Activated CD8-positive, alpha-beta T cell treated with anti-CD3 and anti-CD28 coated beads, Interleukin-2, amount 10 ng/mL, durations not matched to agents 7 days and 5 days (primary cell): ENCODE measurements at places on chromosomes 11 and 22. TPM values are rescaled to one million over a fixed set of nuclear protein-coding genes. Genes with fewer than 3 reads are reported as not detected.

GRCh38 chr22:50439314-50439870 is 35.4 kb downstream of the SBF1 start:
- H3K4me3 ChIP-seq: no peak overlapping the region
- peaks cover 6% of the 10 kb centered on the region for H3K4me1 ChIP-seq
- peaks cover 23% of the 10 kb centered on the region for H3K36me3 ChIP-seq
- DNase-seq: no peak
- no peak overlapping the region for H3K27ac ChIP-seq

DNA sequence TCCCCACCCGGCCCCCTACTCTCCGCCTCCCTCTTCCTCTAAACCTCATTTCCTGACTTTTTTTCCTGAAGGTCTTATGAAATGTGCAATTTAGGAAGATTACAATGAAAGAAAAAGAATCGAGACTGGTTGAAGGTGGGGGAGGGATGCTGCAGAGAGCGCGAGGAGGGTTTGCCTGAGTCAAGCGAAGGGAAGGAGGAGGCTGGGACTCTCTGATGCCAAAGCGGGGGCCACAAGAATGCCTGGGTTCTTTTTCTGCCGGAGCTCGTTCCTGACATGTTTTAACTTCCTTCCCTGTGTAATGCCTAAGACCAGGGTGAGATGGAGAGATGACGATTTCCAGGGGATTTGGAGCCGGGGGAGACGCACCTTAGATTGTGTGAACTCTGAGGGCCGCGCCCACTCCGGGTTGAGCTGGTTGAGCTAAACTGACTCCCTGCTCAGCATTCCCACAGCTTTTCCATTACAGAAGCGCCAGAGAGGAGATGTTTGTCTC is 270.5 kb upstream of the SORL1-AS1 start:
- no peak overlapping the region for H3K4me3 ChIP-seq
- no peak overlapping the region for H3K27ac ChIP-seq
- H3K4me1 ChIP-seq: no peaks in the 10 kb centered on the region

DNA sequence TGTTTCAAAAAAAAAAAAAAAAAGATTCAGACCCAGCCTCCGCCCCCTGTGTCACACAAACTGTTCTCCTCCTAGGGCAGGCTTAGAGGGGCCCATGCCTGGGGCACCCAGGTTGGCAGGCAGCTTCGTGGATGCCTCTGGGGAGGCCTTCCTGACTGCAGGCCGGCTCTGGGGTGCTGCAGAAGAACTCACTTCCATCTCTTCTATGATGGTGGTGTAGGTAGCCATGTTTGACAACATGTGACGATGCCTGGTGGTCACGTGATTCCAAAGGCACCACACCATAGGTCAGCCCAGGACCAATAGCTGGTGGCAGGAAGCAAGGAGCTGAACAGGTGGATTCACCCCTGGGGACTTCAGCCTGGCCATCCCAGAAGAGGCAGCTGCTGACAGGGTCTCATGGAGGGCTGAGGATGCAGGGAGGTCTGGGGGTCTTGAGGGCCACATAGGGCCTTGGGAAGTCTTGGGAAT is 24.1 kb upstream of the CELSR1 start:
- peaks cover 4% of the 10 kb centered on the region for H3K27me3 ChIP-seq
- no peak overlapping the region for H3K4me3 ChIP-seq
- peak; percentile 49 for DNase-seq
- H3K4me1 ChIP-seq: peaks cover 22% of the 10 kb centered on the region
- no peak overlapping the region for H3K27ac ChIP-seq
- no peaks in the 10 kb centered on the region for H3K36me3 ChIP-seq

The ABTB2 gene
- 0.97 TPM for total RNA-seq

- no peak overlapping the region for H3K4me3 ChIP-seq
- DNase-seq: no peak
- H3K36me3 ChIP-seq: peaks cover 4% of the 10 kb centered on the region
- H3K4me1 ChIP-seq: peaks cover 32% of the 10 kb centered on the region
Observed at GRCh38 chr22:42643634-42644421, 3.4 kb upstream of the ATP5MGL start.

- H3K27me3 ChIP-seq: no peaks in the 10 kb centered on the region
- H3K4me1 ChIP-seq: peaks cover 23% of the 10 kb centered on the region
- no peak for DNase-seq
- no peak overlapping the region for H3K4me3 ChIP-seq
- peaks cover 60% of the 10 kb centered on the region for H3K36me3 ChIP-seq
Observed at GRCh38 chr11:118592616-118593367, 14.6 kb upstream of the PHLDB1 start.

The ANKRD13D gene
- total RNA-seq: 179 TPM
